ENCODE measurements at places on chromosomes 12 and 14.
A peak's percentile ranks its signal among the peaks of the same experiment; 100 is the strongest.

- no peak for DNase-seq
Measured at GRCh38 chr14:28766469-28766955, at the start of gene FOXG1. TSS of gene FOXG1 (plus strand) at chr14:28766787. CDS start at chr14:28767280, 493 bp downstream.

- no peak for DNase-seq
Measured at GRCh38 chr14:95305145-95305544, 14.6 kb downstream of the CLMN start.

DNA sequence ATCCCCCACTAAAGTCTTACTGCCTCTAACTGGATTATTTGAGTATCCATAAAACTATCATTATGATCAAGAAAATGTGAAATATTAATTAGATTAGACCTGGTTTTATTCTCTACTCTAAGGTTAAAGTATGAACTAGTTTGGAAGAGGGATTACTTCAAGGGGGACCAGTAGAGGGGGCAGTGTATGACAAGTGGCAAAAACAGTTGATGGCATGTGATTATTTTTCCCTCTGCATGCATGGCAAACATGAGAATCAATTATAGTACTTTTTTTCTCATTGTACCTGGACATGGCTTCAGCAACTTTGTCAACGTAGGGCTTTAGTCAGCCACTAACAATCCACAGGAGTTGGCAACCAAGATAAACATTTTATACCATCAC is 145.0 kb upstream of the SLC38A2 start:
- no peak for DNase-seq

DNA sequence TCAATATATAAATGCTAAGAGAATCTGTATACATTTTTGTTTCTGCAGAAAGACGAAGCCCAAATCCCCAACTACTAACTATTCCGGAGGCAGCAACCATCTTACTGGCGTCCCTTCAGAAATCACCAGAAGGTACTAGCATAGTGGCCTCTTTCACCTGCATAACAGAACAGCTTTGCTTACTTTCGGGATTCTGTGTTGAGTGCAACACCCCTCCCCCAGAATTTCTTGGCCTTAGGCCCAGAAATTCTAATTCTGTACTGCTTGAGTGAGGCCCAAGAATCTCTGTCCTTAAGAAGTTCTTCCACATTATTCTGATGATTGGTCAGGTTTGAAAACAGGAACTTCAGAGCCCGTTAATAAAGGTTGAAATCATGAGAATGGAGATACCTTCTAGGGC is 2.9 kb downstream of the SPX start:
- no peak for DNase-seq

GRCh38 chr12:89225401-89225800 is 126.9 kb downstream of the DUSP6 start:
- peak; percentile 61 for DNase-seq

DNA sequence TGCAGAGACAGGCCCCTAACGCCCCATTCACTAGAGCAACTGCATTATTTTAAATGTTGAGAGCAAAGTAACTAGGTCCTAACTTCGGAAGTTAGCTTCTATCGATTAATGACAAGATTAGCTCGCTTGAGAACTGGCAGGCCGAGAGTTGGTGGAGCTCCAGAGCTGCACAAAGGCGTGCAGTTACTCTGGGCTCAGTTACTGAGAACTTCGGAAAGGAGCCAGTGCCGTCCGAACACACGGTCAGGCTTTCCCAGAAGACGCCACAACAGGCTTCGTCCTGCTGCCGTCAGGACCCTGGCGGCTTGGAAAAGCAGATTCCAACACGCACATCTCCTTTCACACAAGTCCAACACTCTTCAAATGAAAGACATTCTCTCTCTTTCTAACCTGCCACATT is 45.4 kb upstream of the TESC start:
- no peak for DNase-seq

DNA sequence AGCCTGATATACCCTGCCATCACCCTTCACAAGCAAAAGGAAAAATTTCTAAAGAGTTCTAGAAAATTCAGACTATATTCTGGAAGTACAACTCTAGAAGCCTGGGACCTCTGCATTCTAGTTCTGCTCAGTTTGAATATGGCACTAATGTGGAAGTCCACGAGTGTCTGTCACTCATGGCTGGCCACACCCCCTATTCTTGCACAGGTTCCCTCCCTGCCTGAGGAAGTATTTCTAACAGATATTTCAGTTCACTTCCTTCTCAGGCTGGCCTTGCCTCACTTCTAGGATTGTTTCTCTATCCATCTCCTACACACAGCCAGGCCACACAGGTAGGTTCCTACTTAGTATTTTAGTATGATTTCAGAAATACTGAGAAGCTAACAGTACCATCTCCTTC is 67.4 kb downstream of the PHLDA1 start:
- DNase-seq: no peak

DNA sequence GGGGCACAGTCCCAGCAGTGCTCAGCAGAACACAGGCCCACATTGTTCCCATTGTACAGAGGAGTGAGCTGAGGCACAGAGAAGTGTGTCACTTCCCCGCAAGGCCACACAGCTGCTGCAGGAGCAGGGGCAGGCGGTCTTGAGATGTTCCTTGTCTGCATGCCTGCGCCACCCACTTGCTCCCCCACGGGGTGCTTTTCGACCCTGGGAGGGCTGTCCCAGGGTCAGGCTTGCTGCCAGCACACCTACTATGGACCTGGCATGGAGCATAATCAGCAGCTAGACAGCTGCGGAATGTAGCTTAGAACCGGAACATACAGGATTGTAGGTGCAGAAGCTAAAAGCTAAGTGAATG is 7.8 kb upstream of the EP400 start:
- no peak for DNase-seq

GRCh38 chr14:58797010-58797429 is 159.3 kb downstream of the DACT1 start:
- DNase-seq: no peak

DNA sequence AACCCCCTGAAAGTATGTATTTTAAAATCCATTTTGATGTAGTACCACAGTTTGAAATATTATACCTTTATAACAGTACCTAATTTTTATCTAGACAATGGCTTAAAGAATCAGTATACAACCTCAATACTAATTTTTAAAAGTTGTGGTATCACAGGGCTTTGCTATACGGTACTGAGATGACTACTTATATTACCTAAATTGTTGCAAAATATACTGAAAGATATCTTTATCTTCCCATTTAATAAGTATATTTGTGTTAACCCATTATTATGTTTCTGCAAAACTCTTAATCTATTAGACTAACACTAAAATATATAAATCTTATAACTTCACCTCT is 67.1 kb downstream of the RALGAPA1 start:
- no peak for DNase-seq

GRCh38 chr12:25384038-25384892 is 133.5 kb upstream of the KRAS start:
- DNase-seq: no peak

- DNase-seq: no peak
Measured at GRCh38 chr12:59151243-59151642, 230.9 kb upstream of the LRIG3 start.

GRCh38 chr14:72472845-72473244 is 421.1 kb downstream of the DPF3 start:
- DNase-seq: no peak

- no peak for DNase-seq
Measured at GRCh38 chr14:31414190-31414833, 6.0 kb downstream of the HEATR5A start.

DNA sequence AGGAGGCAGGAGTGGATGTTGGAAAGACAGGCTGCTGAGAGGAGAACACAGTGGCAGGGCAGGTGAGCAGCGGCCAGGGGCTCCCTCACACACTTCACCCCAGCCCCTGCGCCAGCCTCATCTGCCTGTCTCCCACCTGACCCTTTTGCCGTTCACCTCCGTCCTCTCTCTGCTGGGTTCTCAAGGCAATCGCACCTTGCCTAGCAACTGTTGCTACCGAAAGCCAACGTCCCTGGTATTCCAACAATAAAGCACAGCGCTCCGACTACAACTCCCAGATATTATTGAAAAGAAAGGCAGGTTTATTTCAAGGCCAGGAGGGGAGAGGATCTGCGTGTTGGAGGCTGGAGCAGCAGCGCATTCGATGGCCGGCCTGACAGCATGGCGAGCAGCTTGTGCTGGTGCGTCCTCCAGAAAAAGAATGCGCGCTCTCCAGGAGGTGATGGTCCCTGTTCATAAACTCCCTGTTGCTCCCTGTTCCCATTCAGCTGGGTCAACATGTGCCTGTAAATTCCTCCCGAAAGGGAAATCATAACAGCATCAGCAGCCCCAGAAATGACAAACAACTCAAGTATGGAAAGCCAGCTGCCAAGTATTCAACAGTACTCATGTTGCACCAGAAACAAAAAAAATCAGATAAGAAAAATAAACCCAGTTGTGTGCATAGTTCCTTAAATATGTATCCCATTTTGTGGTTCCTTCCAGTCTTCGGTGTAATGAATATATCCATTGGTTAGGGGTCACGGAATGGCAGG is 153.0 kb upstream of the DIO3 start:
- no peak for DNase-seq

- no peak for DNase-seq
Measured at GRCh38 chr12:127621366-127621765, 645.6 kb upstream of the TMEM132C start.

- DNase-seq: no peak
Measured at GRCh38 chr12:107544937-107545336, 140.7 kb upstream of the PWP1 start.

GRCh38 chr14:97697772-97698171 is 900.6 kb downstream of the VRK1 start:
- no peak for DNase-seq

DNA sequence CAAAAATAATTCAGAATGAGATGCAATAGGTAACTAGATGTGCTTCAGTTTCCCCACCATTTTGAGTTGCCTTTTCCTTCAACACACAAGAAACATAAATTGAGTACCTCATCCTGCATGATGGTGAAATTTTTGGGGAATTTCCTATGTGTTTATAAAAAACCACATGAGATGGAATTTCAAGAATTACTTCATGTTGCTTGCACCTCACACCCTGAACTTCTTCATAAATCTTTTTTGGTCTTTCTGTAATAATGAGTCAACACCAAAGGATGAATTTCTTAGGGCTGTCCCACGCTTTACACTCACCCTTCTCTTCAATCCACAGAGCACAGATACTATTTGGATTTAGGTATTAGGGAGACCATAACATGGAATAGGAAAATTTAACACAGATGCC is 22.6 kb upstream of the LUM start:
- DNase-seq: no peak

DNA sequence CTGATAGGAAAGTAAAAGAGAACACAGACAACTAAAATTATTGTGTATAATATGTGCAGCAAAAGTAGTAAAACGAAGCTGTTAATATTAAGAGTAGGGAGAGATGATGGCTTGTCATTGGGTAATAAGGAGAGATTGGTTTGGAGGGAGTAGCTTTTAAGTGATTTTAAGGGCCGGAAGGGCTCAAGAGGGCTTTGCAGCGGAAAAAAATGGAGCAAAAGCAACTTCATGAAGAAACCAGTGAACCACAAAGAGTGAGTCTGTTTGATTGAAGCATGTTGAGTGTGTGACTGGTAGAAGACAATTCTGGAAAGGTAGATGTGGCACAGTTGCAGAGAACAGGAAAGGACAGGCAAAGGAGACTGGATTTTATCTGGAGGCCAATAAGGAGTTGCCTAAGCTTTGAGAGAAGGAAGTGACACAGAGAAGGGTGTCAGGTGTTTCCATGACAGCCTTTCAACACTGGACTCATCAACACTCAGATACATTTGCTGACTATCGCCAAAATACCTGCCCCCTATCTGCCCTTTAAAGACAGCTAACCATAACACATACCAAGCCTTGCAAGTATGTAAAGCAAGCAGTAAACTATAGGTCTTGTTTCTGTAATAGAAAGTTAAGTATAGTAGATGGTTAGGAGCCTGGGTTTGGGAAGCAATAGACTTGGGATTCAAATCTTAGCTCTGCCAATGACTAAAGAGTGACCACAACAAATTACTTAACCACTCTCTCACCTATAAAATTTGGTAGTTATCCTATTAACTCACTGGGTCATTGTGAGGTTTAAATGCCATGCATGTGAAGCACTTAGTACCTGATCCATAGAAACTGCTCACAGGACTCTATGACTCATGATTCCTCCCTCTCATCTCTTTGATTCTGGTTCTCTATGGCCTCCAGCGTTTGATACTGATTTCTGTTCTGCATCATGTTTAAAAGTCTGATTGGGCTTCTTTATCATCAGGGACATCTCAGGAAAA is 117.3 kb upstream of the LMNTD1 start:
- no peak for DNase-seq

DNA sequence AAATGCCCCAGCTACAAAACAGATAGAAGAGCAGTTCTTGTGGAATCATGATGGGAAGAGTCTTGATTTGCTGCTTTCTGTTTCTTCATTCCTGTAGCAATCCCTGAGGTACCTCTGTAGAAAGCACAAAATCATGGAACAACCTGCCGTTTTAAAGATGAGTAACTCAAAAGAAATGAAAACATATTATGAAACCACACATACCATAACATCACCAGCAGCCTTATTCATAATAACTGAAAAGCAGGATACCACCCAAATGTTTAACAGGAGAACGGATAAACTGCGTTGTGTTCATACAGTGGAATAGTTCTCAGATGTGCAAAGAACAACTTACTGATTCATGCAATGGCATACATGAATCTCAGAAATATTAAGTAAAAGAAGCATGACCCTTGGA is 188.1 kb downstream of the RGS6 start:
- no peak for DNase-seq

- DNase-seq: no peak
Measured at GRCh38 chr12:119114294-119114693, 64.4 kb upstream of the HSPB8 start.

- no peak for DNase-seq
Measured at GRCh38 chr14:90136904-90137303, 75.1 kb downstream of the KCNK13 start.

DNA sequence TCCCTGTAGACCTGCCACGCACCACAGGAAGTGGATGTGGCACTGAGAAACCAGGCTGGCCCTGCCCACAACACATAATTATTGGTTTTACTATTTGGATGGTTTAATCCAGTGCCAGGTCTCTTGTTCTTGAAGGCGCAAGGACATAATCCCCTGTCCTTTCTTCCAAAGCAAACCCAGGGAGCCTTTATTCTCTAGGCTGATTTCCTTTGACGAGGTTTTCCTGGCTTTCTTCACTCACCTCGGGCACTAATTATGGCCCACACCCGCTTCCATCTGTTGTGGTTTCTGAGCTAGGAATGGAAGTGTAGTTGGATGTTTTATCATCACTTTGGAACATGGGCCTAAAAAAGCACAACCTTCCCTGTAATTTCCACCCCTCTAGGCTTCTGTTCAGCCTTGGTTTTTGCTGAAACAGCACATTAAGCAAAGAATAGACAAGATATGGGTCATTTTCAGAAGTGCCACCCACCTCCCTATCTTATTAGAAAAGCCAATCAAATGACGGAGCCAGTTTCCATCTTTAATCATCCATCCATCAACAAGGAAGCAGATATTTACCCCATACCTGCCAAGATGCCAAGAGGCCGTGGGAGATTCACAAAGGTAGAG is 73.9 kb downstream of the PPP1R36 start:
- DNase-seq: no peak

Measured in stimulated activated CD4-positive, alpha-beta T cell treated with anti-CD3 and anti-CD28 coated beads, Interleukin-12 subunit alpha, Interleukin-12 subunit beta, amount 100 ng/mL, for 4 hours (primary cell).